ENCODE measurements at places on chromosomes 11 and 22.

DNA sequence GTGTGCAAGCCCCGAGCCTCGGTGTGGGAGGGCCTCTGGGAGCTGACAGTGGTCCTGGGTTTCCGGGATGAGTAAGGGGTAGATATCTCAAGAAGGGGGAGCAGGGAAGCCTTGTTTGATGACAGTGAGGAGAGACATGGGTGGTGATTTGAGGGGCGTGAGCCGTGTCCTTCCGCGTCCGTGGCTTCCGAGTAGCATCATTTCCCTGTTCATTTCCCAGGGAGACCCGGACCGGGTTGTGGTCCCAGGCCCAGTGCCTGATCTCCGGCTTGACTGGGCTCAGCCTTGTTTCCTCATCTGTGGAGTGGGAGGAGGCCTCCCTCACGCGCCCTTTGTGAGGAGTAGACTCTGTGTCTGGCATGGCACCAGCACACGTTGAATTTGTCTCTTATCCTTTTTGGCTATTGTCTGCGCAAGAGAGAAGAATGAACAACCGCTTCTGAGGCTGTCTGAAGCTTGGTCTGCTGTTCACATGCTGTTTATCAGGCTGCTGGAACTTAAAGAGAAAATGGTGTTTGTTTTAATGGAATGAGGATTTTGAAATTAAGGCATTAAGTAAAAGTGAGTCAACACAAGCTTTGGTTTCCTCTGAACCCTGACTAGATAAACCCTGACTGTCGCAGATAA, 348.5 kb downstream of the TBC1D22A start:
- DNase-seq = no peak

GRCh38 chr11:31804312-31805036, 6.6 kb downstream of the PAX6 start:
- no peak for DNase-seq

- DNase-seq = no peak
These were observed 5.0 kb downstream of the TUB start for GRCh38 chr11:8086001-8086479.

GRCh38 chr11:70505761-70506657, 107.7 kb downstream of the CTTN start:
- DNase-seq = no peak

DNA sequence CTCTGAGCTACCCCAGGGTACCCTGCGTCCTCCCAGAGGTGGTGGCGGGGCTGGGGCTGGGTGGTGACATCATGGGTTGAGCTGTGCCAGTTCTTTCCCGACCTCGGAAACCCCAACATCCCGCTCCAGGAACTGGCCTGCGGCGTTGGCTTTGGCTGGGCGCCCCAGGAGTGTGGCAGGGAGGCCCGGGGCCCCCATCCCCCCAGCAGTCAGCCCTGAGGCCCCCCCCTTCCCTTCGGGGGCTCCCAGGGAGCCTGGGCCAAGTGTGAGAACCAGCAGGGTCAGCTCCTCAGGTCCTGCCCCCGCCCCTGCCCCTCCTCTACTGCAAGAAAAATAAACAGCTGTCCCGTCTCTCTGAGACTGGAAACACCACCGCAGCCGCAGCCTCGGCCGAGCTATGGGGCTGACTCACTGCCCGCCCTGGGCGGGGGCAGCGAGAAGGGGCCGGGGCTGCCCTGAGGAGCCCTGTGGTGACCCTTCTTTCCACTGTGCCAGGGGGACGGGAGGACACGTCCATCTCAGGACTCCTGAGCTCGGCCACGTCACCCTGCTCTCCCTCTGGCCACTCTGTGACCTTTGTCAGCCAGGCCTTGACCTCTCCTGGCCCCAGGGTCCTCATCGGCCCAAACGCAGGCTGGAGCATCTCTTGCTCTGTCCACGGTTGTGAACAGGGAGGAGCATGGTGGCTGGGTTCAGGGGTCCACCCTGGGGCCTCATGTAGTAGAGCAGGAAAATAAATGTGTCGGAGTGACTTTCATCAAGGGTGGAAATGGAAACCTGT, 73.4 kb downstream of the WNT7B start:
- DNase-seq = no peak

DNA sequence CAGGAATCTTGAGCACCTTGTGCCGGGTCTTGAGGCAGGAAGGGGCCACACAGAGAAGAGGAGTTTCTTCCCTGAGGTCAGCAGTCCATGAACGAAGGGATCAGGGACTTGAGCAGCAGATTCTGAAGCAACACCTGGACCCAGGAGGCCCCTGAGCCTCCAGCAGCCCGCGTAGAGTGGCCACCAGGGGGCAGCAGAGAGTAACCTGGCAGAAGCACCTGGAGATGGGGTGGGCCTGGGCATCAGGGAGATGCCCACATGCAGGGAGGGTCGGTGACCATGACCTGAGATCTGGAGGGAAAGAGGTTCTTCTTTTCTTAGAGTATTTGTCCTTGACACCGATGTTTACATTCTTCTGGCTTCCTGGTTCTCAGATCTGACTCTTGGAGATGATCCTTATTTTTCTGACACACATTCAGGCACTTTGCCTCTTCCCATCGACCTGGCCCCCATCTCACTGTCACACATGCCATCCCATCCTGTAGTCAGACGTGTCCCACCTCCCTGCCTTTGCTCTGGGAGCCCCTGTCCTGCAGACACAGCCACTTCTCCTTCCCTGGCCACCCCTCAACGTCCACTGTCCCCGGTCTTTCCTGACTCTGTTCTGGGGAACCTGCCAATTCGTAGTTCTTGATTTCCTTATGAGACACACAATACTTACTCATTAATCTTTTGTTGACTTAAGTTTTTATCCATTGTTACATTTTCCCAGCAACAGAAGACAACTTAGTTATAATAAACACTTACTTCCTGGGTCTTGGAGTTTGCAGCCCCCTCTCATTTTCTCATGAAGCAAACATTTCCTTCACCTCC, 66.5 kb downstream of the GGTLC2 start:
- DNase-seq = peak; percentile 25

DNA sequence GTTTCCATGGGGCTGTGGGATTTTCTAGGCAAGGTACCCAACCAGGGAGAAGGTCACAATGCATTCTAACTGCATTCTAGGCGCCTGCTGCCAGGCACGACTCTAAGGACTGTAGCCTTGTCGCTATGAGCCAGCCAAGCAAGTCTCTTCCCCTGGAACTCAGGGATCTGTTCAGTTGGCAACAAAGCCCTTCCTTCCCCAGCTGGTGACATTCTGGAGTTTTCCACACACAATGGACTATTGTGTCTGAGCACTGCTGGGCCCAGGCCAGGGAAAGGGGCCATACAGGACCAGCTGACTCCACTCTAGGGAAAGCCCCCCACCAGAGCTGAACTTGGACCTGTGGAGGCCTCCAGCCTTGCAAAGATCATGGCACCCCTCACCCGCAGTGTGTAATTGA, 116.8 kb downstream of the RRAS2 start:
- no peak for DNase-seq

DNA sequence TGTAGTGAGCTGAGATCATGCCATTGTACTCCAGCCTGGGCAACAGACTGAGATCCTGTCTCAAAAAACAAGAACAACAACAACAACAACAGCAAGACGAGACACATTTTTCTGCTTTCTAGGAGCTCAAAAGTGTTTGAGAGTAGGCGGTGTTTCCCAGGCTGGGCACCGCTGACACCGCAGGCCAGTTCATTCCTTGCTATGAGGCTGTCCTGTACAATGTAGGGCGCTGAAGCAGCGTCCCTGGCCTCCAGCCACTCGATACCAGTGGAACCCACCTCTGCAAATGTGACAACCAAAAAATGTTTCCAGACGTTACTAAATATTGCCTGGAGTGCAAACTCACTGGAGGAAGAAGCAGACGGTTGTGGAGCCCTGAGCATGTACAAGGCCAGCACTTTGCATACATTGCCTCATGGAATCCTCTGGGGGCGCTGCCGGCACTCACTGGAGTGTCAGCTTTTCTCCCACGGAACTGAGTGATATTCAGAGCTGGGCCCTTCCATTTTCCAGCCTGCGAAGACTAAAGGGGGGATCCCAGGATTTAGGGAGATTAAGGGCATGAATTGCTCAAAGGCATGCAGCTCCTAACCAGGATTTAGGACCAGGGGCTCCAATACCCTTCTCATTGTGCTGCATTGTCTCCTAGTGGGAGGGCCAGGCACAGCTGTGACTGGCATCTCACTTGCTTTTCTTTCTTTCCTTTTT, 5.8 kb upstream of the MIEF1 start:
- peak; percentile 81 for DNase-seq

DNA sequence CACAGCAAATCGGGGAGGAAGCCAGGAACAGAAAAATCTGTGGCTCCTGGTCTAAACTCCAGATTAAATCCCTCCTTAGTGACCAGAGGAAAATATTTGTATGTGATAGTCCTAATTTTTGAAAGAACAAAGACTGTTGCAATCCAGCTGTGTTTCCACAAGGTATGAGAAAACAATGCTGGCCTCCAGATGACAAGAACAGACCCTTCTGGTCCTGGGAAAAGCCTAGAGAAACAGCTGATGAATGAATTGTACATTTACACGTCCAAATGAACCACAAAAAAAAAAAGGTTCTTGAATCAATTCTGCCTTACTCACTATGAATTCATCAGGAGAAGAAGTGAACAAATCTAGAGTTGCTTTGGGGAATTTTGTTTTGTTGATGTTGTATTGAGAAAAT, 63.7 kb downstream of the ETS1 start:
- DNase-seq = no peak

- DNase-seq = no peak
These were observed 3.7 kb upstream of the COMT start for GRCh38 chr22:19937616-19938473.

DNA sequence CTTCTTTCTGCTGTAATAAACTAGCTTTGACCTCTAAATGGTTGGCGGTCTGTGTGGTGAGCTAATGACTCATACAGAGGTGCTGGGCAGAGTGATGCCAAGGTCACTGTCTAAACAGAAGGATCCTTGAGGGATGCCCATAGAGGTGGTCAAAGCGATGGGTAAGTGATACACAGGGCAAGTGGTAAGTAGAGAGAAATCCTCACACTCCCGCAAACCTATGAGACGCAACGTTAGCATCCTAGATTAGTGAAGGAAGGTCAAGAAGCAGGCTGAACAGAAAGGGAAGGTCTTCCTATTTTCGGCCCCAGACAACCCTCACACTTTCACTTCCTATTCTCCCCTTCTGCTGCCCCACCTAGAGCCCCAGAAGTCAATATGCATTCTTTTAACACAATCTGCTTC, 65.6 kb upstream of the SESN3 start:
- DNase-seq = peak; percentile 56

DNA sequence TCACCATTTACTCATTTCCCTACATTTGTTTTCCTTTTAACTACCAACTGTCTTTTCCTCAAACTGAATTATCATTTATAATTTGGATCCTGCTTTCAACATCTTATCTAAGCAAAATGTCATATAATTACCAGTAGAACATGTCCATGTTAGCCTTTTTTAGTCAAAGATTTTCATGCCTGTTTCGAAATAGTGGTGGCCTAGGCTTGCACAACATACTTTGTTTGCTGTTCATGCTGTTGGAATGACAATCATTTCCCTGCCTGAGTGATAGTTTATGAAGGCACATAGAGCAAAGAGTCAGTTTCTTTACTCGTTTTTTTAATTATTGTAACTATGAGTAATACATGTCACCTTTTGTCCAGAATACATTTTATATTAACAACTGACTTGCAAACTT, 144.3 kb upstream of the ANO3 start:
- no peak for DNase-seq

- no peak for DNase-seq
These were observed 52.1 kb upstream of the MYEOV start for GRCh38 chr11:69241844-69242243.

GRCh38 chr11:66268952-66269905, 790 bp downstream of the RAB1B start:
- DNase-seq = peak; percentile 39

DNA sequence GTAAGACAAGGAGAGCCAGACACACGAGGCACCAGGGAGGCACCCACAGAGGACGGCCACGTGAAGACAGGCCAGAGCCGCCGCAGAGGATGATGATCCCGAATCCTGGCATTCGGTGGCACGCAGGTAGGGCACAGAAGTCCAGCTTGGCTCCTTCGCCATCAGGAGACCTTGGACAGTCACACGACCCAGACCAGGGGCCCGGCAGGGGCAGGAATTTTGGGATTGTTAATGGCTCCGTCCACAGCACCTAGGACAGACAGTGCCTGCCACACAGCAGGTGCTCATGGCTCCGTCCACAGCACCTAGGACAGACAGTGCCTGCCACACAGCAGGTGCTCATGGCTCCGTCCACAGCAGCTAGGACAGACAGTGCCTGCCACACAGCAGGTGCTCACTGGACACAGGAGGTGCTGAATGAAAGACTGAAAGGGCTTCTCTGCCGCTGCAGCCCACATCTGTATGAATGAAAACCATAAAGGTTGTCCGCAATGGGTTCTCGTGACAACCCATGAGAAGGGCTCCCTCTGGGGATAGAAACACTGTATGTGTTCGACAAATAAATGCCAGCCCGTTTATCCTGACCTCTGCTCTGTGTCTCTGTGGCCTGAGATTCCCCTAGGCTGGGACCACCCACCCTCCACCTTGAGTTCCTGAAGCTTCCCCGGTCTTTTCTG, 341.6 kb downstream of the CTTN start:
- no peak for DNase-seq

DNA sequence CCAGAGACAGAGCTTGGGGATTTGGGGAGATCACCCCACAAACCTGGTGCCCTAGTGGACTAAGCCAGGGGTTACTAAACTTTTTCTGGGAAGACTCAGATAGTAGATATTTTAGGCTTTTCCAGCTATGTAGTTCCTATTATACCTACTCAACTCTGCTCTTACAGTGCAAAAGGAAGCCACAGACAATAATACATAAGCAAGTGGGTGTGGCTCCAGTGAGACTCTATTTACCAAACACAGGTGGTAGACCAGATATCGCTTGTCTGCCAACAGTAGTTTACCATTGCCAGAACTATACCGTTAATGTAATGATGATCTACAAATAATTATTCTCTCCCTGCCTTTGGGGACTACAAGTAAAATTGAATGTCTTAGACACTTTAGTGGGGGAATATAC, 6.9 kb downstream of the LDHC start:
- DNase-seq = no peak

DNA sequence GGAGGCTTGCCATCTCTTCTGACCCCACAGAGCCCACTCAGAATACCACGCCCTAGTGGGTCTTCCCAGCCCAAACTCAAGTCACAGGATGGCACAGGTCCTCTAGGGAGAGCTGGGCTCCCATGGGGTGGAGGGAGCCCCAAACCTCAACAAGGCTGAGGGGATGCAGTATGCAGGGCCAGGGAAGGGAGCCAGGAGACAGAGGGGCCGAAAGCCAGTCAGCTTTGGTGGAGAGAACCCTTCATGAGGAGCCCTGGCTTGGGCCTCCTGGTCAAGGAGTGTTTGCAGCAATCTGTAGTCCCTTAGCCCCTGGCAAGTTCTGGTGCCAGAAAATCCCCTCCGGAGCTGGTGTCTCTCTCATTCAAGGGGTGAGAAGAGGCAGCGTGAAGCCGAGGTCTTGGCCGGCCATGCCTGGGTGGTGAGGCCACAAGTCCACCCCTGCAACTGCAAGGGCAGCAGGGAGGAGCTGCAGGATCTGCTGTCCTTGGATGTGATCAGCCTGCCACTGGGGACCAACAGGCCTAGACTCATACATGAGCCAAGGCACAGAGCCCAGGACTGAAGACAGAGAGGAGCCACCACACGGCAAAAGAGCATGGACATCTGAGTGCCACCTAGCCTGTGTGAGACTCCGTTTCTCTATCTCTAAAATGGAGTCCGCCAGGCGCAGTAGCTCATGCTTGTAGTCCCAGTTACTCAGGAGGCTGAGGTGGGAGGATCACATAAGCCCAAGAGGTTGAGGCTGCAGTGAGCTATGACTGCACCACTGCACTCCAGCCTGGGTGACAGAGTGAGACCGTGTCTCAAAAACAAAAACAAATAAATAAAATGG, 24.1 kb downstream of the NEAT1 start:
- DNase-seq = peak; percentile 44

- DNase-seq = no peak
These were observed at the start of gene TP53AIP1 for GRCh38 chr11:128942817-128943427. Gene TP53AIP1 (minus strand): TSS chr11:128942871. CDS start chr11:128937818, 5,053 bp downstream.

All from inflammatory macrophage (primary cell).